Keratinocyte (primary cell): ENCODE measurements at places on chromosomes 7 and 10.
A peak's percentile ranks its signal among the peaks of the same experiment; 100 is the strongest.

DNA sequence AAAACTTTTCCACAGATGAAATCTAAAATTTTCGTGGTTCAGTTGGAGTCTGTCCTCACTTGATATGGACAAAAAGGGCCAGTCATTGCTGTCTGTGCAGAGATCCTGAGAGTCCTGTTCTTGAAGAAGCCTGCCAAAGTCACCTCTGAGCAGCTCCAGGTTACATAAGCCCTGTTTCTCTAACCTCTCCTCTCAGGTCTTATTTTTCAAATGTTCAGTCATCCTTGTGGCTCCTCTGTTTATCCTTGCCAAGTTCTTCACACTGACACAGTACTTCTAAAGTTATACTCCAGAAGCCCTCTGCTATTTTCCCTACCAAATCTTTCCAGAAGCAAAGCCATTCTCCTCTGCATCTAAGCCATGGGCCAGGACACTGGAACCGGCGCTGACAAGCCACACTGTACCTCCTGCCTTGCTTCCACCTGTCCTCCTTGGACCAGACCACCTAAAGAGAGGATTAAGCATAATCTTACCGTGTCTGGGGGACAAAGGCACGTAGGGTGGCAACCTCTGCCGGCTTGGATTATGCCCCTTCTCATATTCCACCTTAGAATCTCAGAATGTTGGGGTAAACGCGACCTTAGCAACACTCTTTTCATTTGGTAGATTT, 161.6 kb downstream of the JAZF1 start:
- DNase-seq: no peak

GRCh38 chr7:90412458-90413184, 9.4 kb downstream of the CLDN12 start:
- no peak for DNase-seq

DNA sequence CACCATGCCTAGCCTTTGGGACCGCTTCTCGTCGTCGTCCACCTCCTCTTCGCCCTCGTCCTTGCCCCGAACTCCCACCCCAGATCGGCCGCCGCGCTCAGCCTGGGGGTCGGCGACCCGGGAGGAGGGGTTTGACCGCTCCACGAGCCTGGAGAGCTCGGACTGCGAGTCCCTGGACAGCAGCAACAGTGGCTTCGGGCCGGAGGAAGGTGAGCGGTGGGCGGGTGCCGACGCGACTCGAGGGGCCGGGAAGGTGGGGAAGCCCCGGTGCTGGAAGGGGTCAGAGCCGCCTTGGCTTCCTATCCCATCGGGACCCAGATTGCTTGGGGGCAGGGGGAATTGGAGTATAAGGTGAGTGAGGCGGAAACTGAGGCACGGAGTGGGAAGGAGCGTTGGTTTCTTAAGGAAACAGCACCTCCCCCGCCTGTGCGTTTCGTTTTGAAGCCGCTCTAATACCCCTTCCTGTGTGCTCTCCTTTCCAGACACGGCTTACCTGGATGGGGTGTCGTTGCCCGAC, 547 bp downstream of the DDIT4 start:
- DNase-seq: no peak

DNA sequence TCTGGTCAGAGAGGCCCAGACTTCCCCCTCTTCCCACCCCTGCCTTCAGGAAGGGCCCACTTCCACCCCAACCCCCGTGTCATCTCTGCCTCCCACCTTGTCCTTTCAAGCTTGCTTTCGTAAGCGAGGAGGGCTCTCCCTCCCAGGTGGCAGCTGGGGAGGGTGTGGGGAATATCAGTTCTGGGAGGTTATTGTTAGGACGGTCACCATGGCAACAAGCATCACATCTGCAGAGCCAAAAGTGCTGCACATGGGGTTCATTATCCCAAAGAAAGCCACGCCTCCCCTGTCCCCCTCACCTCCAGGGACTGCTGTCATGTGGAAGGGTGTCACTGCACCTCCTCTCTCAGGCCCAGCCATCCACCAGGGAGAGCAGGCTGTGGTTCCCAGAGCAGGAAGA, 2.6 kb upstream of the CAMK2B start:
- DNase-seq: no peak

- DNase-seq: no peak
These were observed 23.7 kb upstream of the DUSP5 start for GRCh38 chr10:110474017-110474416.

DNA sequence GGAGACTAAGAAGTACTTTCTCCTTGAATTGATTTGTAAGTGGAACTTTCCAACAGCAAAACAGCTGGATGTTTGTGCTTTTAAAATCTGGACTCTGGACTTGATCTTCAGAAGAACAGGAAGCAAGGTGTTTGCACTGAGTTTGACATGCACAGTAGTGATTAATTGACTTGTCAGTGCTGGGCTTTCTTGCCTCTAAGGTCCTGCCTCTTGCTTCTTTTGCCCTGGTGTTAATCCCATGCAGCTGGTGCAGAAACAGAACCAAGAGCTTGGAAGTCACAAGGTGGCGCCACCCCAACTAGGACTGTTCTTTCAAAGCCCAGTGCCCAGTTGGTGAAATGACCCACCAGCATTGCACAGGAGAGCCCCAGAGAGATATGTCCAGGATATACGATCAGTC, 66.8 kb upstream of the SEPHS1 start:
- no peak for DNase-seq

DNA sequence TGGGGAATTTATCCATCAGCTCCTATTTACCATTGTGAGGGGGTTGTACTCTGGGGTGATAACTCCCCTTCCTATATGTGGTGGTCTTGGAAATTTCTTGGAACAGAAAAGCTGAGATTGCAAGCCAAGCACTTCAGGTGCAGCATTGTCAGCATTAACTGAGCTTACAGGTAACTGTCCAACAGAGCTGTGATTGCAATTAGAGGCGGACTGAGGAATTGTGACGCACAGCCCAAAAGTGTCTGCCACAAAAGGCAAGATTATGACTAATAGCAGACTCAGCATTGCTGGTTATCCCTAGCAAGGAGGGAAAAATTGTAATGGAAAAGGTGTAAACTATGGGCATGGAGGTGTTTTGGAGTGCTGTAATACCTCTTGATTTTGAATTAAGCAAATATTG, 126.1 kb upstream of the AGR3 start:
- peak; percentile 23 for DNase-seq

- DNase-seq: no peak
These were observed 68.4 kb upstream of the RAPGEF5 start for GRCh38 chr7:22425361-22425760.

DNA sequence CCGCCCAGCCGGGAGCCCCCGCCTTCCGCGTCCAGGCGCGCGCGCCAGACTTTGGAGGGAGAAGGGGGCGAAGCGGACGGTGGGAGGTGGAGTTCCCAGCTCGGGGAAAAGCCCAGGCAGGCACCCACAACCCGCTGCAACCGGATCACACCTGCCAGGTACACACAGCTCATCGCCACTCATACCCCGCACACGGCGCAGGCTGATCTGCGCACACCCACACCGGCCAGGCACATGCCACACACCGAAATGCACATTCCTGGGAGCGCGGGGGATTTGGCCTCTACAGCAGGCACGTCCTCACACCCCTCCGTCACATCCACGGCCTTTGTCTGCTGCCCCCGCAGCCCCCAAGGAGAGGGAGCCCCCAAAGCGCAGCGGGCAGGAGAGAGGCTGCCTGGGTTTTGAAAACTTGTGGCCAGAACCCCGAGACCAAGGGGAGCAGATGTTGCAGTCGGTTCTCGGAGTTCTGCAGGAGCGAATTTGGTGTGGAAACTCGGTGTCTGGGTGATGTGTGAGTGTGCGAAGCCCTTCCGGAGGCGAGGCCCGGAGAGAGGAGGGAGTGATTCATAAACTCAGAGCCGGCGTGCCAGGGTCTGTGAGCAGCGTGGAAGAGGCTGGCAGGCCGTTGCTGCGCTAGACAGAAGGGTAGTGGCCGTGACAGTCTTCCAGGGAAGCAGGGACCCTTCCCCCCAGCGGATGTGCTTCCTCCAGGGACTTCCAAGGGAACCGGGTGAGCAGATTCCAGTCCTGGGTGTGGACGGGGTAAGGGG, 734 bp downstream of the CHST3 start:
- no peak for DNase-seq

- no peak for DNase-seq
These were observed 131.2 kb downstream of the HDAC9 start for GRCh38 chr7:18626717-18627116.

GRCh38 chr10:7672341-7673134, 5.8 kb upstream of the ITIH5 start:
- DNase-seq: no peak

DNA sequence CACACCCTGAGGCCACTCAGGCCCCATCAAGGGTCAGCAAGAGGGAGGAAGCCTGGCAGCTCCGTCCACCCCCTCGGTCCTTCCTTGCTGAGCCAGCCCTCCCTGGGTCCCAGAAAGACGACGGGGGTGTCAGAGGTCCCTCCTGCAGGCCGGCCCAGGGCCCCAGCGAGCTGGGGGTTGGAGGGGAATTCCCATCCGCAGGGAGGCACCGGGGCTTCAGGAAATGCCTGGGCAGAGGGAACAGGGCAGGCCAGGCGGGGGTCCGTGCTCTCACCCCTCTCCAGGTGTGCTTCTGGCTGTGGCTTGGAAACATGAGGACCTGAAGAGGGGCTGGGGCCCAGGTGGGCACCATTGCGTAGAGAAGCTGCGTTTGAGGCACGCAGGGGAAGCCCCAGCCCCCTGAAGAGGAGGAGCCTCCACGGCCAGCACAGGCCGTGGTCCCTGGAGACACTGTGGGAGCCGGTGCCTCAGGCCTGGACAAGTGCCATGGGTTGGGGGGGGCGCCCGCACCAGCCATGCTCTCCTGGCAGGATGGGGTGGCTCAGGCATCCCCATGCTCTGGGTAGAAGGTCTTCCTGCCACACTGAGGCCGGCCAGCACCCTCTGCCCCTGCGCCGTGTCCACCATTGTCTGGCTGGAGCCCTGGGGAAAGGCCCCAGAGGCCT, 66.7 kb downstream of the PDGFA start:
- no peak for DNase-seq

GRCh38 chr10:13681528-13681927, 94.8 kb downstream of the PRPF18 start:
- no peak for DNase-seq

GRCh38 chr7:125529249-125529648, 599.6 kb upstream of the POT1 start:
- DNase-seq: no peak

DNA sequence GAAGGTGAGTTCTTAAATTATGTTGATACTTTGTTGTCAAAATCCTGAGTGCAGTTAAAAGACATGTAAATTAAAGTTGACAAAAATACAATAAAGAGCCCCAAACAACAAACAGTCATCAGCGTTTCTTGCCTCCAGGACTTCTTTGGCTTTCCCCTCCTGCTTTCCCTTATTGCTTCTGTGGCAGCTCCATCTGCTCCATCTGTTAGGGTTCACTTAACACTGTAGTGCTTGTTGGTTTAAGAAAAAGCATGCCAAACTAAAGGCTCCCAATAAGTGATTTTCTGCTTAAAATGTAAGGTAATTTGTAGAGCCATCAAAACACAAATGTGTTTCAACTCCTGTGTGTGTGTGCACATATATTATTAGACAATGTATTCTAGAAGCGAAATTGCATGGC, 254.3 kb upstream of the GNAI1 start:
- DNase-seq: no peak

DNA sequence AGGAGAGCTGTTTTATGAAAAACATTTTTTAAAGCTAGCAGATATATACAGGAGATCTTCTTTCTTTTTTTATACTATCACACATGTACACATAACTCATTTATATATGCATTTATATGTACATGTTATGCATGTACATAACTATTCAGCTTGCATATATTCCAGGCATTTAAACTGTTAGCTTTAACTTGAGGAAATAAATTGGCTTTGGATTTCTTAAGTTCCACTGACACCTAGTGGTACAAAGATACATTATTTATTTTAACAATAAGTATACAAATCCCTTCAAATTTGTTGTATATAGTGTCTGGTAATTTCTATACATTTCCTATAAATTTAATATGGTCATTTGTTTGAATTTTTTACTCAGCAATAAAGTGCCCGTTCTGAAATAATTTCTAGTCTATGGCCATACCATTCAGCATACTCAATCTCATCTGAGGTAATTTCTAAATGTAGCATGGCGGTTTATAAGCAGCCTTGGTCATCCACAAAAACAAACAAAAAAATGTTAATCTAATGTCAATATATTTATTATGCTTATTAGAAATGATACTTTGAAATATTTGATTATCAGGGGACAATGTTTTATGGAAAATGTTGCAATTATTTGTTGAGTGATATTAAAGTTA, 11.6 kb downstream of the ZDHHC6 start:
- DNase-seq: no peak
